ENCODE measurements at places on chromosomes 7 and 10.

- no peak for DNase-seq
Observed at GRCh38 chr7:140533394-140533872, 54.1 kb upstream of the MKRN1 start.

DNA sequence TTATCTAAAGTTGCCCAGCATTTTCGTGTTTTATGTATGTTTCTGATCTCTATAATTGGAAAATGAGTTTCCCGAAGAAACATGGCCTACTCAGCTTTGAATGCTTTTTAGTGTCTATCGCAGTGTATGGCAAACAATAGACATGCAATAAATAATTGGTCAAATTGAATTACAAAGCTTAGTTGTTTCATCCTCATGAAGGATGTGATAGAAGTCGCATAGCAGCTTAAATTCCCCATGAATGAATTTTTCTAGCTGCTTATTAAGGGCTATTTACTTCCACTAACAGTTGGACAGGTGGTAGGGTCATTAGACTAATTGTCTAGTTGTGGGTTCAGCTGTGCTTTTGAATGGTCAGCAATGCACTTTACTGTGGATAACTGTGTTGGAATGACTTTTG, 467.3 kb upstream of the MBL2 start:
- no peak for DNase-seq

DNA sequence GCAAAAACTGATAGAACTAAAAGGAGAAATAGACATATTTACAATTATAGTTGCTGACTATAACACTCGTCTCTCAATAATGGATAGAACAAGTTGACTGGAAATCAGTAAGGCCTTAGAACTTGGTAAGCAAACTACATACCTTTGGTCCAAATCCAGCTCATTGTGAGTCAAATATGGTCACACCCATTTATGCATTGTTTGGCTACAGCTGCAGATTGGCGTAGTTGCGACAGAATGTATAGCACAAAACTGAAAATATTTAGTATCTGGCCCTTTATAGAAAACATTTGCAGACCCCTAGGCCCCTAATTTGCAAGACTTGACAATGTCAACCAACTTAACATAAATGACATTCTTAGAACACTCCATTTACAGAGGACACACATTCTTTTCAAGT, 103.6 kb upstream of the EGR2 start:
- DNase-seq, result peak; percentile 37

DNA sequence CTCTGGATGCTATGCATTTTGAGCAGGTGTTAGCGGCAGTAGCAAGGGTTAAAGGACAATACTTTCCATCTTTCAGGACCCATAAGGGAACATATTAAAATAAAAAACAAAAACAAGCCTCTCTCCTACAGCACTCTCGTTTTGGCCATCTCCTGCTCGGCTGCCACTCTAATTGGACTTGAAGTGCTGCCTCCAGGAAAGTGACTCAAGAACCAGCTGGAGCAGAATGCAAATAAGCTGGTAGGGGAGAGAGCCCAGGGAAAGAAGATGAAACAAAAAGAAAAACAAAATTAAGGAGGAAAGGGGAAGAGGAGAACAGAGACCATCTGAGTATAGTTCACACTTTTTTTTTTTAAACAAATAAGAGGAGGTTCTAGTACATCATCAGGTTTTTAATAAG, 65.6 kb downstream of the HBP1 start:
- DNase-seq, result no peak

- DNase-seq, result no peak
Observed at GRCh38 chr7:20249920-20250319, 32.7 kb upstream of the MACC1 start.

DNA sequence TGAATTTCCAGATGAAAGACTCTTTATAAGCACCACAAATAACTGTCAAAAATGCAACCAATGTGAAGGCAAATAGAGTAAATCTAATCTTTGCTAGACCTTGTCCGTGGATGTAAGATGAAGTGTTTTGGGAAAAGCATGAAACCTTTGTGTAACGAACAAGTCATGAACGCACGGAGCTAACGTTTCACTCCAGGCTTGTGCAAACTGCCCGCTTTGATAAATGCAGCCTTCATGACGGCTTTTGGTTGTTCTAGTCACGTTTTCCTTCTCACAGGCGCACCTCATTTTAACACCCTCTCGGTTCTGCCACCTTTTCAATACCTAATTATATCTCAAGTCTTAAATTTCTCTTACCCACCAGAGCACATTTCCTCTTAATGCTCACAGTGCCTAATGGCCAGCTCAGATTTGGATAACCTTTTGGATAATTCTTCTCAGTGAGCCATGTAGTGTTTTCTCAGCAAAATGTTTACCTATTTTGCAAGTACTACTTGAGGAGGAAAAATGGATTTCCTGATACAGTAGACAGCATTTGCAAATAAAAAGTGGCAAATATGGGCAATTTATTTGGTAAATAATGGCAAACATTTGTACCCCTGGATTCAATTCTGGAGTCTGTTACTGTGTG, 63.2 kb downstream of the HECW1 start:
- DNase-seq, result no peak
